Uterus (tissue), 4 donors: ENCODE measurements at places on chromosomes 4 and X. TPM values are rescaled to one million over a fixed set of nuclear protein-coding genes. Genes with fewer than 3 reads are reported as not detected.

UGT2B15 gene
- not detected for total RNA-seq

CLGN gene
- 3.2 TPM for total RNA-seq

HSD17B13 gene
- total RNA-seq: 0.26 TPM

OPRPN gene
- total RNA-seq: not detected

ADH7 gene
- not detected for total RNA-seq

RPA4 gene
- 3.7 TPM for total RNA-seq

- no peak for DNase-seq
Observed at GRCh38 chr4:155026715-155027114, 181.7 kb upstream of the NPY2R start.

DNA sequence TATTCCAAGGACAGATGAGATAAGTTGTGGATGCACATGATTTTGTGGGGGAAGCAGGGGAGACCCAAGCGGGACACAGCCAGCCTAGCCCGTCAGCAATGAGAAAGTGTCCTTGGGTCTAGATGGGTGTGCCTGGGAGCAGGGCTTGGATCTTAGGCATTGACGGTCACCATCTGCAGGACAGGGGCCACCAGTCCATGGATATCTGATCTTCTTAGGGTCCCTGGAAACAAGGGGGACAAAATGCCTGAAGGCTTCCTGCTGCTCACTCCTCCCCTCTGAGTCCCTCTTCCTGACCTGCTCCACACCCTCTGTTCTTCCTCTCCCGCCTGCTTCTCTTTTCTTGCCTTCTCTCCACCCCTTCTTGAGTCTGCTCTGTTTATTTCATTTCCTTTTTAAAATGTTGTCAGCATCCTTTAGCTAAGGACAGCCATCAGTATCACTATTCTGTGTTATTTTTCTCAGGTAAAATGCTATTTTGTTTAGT, 298.4 kb downstream of the RAPGEF2 start:
- DNase-seq: no peak

DNA sequence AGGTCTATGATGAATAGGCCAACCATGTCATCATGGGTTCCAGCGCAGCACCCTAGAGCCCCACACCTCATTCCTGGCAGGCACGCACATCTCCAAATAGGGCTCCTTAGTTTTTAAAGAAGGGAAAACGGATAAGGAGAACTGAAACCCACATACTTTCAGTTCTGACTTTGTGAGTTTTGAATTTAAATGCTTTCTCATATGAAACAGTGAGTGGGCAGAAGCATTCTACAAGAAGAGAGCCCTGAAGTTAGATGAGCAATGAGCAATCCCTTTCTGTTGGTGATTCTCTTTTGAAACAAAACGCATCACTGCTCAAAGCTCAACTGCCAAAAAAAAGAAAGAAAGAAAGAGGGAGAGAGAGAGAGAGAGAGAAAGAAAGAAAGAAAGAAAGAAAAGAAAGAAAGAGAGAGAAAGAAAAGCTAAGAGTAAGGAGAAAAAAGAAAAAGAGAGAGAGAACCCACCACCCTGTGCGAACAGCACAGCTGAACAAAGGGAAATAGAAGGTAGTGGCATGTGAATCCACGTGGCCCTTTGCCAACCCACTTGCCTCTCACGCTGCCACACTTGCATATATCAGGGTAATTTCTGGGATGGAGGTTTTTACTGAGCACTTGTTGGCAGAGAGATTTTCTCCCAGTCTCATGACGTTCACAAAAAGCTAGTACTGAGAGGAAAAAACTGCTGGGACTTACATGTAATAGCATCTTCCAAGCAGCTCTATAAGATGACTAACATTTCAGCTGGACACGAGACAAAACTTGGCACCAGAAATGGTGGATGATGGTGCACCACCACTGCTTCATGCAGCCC, 31.0 kb downstream of the TMSB4X start:
- DNase-seq: no peak

GRCh38 chr4:169993531-169993930, 32.7 kb downstream of the MFAP3L start:
- DNase-seq: no peak

- no peak for DNase-seq
Observed at GRCh38 chrX:8278557-8278956, 107.5 kb upstream of the VCX2 start.

DNA sequence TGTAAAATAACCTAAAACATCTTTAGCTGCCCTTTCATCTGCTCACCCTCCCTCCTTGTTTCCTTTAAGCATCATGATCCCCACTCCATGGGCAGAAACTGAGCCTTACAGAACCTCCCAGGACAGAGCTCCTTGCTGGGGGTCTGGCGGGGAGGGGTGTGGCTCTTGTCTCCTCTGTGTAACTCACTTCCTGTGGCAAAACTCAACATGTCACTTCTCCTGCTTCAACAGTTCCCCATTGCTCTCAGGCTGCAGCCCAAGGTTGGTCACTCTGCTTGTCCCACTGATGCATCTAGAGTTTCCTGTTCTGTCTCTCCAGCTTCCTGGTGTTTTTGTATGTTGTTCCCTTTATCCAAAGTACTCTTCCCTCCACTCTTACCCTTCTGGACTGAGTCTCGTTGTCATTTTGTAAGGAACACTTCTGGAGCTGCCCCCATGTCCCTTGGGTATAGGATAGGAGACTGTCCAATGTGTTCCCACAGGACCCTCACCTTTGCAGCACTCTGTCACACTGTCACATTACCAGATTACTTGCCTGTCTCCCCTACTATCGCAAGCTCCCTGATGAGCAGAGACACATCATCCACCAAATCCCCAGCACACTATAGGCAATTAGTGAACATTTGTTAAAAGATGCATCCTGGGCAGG, 19.6 kb downstream of the TMEM31 start:
- no peak for DNase-seq

- no peak for DNase-seq
Observed at GRCh38 chr4:136713140-136713539, 819.2 kb downstream of the PCDH18 start.

GRCh38 chr4:108937066-108937465, 174.2 kb upstream of the ETNPPL start:
- DNase-seq: no peak

GRCh38 chrX:136666088-136666487, 18.1 kb downstream of the CD40LG start:
- no peak for DNase-seq

DNA sequence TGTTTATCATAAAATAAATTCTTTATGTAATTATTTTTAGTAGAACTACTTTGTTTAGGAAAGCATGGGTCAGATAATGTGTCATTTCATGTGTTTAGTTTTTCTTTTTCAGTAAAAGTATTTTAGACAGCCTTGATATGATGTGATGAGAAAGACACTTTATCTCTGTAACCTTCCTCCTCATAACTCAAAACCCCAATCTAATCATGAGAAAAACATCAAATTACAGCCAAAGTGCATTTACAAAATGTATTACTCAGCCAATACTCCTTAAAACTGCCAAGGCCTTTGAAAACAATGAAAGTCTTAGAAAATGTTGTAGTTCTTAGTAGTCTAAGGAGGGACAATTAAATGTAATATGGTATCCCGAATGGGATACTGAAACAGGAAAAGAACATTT, 144.9 kb downstream of the GPM6A start:
- no peak for DNase-seq

DNA sequence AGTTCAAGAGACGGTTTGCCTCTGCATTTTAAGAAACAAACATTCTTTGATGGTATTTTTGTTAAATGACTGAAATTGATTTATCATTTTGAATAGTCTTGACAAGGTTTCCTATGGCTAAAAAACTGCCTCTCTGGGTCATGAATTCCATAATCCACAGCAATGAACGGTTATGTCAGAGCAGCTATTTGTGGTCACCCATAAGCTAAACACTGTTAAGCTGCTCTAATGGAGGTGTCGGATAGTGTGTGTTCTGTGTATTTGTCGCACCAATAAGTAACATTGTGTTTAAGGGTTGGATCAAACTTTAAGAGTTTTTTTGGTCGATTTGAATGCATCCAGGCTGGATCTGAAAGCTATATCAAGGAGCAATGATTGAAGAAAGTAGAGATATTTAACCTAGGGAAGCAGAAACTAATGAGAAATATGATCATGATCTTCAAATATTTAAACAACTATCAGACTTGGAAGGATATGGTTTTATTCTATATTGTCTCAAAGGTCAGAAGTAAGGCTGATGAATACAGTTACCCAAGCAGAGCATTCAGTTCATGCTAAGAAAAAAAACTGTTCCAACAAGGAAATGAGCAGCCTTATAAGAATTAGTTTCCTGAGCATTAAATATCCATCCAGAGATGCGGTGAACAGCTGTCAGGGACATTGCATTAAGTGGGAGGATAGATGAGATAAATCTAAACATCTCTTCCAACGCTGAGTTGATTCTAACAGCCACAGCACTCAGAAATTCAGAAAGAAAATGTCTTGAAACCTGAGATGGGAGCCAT, 232.3 kb upstream of the RPS6KA3 start:
- DNase-seq: no peak

DNA sequence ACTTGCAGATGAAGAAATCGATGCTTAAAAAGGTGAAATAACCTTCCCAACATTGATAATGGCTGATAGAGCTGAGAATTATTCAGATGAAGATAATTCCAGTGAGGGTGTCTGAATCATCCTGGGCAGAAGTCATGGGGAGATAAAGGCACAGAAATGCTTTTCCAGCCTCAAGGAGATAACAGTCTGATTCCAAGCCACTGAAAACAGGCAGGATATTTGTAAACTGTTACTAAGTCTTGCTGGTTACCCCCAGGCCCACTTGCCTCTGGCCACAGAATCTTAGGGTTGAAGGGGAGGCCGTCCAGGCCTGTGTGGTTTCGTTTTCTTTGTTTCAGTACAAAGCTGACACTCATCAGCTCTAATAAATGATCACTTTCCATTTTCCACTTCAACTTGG, 158.5 kb downstream of the SH3KBP1 start:
- no peak for DNase-seq

DNA sequence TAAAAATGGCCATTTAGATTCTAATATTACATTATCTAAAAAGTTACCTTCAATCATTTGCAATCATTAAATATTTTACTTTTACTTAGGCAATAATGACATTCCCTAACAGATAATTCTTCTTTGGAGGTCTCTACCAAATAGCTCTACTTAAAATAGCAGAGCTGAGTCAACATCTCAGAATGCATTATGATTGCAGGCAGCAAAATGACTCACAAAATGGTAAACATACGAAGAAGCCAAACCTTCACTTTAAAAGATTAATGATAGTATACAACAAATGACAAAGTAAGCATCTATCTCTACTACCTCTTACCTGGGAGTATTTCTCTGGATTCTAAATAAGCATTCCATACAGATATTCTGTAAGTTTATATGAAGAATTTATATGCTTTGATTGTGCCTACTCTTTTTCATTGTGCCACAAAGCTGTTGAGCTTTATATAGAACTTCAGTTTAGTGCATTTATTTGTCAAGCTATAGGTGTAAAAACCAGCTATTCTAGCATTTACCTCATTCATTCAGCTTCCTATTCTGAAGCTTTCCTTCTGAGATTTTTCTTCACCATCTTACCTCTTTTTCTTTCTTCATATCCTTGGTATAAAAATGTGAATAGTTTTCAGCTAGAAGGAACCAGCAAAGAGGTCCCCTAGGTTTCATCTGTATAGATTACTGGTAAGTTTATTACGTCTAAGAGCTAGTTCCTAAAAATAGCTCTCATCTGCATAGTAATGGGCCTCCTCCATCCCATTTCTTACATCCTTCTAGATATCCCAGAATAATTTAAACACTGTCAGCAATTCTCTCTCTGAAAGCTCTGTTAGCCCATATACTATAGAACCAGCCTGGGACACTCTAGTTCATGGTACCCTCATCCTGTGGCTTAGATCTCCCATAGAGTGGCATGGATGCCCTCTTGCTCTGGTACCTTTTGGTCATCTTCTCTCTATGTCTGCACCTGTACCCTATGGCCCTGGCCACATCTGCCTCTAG, 17.2 kb upstream of the SPCS3 start:
- no peak for DNase-seq

DNA sequence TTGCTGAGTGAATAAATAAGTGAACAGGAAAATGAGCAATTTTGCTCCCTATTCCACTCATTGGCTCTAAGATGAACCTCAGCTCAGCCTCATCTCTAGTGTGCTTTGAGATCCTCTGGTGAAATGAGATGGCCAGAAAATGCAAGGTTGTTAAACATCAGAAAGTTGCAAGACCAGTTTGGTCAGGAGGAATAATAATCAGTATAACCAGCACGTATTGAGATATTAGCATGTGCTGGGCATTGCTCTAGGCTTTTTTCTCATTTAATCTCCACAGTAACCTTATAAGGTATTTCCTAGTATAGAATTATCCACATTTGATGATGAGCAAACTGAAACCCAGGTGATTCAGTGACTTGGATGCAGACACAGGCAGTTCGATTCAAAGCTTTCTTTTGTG, 110.5 kb upstream of the PAK3 start:
- DNase-seq: no peak

DNA sequence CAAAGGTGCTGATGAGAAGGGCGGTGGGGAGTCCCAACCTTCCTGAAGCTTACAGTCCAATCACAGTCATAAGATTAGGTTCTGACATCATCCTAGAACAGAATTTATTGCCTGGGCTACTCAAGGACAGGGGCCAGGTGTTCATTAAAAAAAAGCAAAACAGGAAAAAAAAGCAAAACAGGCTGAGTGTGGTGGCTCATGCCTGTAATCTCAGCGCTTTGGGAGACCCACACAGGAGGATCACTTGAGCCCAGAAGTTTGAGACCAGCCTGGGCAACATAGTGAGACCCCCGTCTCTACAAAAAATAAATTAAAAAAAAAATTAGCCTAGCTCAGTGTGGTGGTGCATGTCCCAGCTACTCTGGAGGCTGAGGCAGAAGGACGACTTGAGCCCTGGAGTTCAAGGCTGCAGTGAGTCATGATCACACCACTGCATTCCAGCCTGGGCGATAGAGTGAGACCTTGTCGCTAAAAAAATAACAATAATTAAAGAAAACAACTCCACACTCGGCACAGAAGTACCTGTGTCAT, 3.0 kb downstream of the RAB9A start:
- no peak for DNase-seq

DNA sequence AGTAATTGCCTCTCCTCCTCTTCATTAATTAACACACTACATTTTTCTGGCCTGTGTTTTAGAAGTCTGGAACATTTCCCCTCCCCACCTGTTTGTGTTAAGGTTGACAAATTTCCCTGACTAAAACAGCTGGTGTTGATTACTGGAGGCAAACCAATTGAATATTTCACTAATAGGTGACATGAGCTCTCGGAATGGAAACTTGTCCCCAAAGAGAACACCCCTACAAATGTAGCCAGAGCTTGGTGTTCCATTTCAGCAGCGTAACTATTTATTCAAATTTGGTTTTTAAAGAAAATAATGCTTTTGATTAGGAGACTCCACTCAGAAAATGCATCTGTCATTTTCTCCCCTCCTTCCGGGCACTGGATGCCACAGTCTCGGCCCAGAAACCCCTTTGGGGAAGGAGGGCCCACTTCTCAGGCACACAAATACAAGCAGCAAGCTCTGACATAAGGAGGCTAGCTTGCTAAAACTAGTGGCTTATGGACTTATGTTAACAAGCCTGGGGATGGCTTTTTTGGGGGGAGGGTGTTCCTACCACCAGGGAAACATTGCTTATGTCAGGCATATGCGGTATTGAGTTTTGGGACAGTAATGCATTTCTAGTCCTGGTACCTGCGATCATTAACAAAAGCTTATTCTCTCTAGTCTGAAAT, 2.2 kb downstream of the RNF150 start:
- DNase-seq: no peak

- DNase-seq: peak; percentile 74
Observed at GRCh38 chr4:145936997-145937901, 1.4 kb downstream of the ZNF827 start.
